T-helper 22 cell (primary cell): ENCODE measurements at places on chromosomes 4 and X.

GRCh38 chr4:142475663-142476062, 370.4 kb downstream of the INPP4B start:
- DNase-seq, result no peak

GRCh38 chrX:153911798-153912197, 7.3 kb downstream of the AVPR2 start:
- DNase-seq, result no peak

DNA sequence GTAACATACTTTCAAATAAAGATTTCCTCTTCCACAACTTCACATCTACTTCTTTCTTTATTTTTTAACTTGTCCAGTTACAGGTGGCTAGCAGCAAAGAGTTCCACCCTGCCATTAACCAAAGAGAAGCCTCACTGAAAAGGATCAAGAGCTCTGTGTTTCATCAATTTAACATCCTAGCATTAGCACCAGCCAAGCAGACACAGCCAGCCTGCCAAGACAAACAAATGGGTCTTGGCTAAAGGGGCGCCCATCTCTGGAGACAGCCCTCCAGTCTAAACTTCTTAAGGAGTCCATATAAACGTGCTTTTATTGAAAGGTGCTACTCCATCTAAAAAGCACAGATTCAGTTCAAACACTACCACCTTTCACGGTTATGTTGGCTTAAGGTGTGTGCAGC, 105.3 kb downstream of the ADAMTS3 start:
- DNase-seq, result no peak

- no peak for DNase-seq
Observed at GRCh38 chr4:124937993-124938392, 225.5 kb upstream of the ANKRD50 start.

DNA sequence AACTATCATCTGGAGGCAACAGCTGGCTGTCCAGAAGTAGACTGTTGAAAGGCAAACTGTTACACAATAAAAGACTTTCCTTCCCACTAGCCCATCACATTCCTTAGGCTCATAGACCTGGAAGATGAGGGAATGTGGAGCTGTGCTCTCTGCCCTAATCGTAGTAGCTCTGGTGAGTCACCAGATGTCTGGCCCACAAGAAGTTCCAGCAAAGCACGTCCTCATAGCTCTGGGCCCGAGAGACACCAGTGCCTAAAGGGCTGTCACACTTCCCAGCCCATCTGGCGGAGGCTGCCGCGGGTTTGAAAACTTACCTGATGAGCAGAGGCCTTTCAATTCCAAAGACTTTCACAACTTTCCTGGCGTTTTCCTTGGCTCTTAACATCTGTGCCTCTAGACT, 81.7 kb upstream of the STOX2 start:
- DNase-seq, result no peak

GRCh38 chr4:139282065-139282720, 2.2 kb upstream of the MGARP start:
- no peak for DNase-seq

- no peak for DNase-seq
Observed at GRCh38 chr4:102139932-102140331, 205.3 kb downstream of the SLC39A8 start.

- no peak for DNase-seq
Observed at GRCh38 chrX:8897259-8897658, 96.1 kb upstream of the FAM9A start.

DNA sequence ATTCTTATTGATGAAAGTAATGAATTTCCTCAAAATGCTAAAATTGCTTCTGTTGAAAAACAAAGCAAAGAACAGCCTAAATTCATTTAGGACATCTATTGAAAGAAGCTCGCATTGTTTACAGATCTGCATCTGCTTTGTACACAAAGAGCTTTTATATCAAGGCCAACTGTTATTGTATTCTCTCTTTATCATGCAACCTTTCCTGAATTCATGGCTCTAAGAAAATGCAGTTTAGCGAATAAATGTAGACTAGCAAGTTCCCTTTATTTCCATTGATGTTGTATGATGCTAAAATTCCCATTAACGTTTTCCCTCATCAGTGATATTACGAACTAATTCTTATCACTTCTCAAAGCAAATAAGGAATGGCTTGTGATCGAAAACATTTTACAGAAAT, 446.3 kb downstream of the MID1IP1 start:
- no peak for DNase-seq

GRCh38 chrX:21955403-21956189, 15.1 kb downstream of the SMS start:
- DNase-seq, result no peak

DNA sequence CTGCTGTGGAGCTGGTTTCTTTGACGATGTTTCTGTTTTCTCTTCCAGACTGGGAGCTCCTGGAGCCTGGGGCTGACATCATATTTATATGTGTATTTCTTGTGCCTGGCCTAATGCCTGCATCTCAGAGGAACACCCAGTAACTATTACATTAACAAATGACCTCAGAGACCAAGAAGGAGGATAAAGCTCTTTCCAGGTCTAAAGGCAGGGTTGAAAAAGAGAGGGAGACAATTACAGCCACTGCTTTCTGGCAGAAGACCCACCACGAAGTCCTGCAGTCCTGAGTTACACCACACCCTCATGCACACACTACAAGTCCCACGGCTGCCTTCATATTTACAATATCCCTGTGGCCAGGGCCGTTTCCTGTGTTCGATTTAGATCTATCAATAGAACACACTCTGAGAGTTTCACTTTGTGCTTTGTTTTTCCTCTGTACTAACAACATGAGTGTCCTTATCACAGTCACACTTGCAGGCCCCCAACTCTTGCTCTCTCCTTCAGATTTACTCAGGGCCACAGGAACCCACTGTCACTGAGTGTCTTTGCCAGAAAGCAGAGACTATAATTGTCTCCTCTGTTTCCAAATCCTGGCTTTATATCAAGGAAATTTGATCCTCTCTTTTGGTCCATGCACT, 535.5 kb downstream of the MID1IP1 start:
- no peak for DNase-seq

DNA sequence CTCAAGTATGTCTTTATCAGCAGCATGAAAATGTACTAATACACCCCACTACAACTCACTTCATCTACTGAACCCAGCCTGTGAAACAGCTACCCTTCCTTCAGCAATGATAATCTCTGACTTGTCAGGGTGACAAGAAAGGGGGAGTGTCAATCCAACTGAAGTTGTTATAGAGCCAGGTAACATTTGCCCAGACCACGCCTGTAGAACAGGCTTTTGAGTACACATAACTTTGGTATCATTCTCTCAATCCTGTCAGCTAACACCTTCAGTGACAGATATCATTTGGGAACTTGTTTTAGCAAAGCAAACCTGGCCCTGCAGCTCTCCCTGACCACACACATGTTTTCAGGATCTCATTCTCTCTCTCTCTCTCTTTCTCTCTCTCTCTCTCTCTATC, 592.2 kb downstream of the SMARCA1 start:
- DNase-seq, result no peak

DNA sequence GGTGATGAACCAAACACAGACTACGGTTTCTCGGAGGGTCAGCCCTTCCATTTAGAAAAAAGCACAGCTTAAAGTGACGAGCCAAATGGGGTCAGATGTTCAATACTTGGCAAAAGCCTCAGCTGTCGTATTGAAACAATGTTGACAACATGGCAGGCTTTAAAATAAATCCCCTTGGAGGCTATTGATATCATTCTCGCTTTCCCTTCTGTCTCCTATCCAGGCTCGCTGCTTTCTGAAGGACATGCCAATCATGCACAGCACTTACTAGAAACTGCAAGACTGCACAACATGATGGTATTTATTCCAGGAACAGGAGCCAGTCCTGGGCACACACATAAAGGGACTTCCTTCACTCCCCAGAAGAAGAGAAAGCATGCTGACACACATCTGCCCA, 137.9 kb downstream of the SLC7A11 start:
- DNase-seq, result no peak

DNA sequence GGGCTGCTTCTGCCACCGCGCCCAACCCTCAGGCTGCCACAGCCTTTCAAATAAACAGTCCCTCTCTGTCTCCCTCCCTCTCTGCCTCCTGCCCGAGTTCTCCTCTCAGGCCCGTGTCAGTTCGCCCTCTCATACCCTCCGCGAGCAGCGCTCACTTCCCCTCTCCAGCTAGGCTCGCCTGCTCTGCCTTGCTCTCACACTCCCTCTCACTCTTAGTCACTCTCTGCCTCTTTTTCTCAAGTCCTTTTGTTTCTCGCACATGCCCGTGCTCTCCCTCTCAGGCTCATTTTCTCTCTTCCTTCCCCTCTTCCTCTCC, 3.2 kb downstream of the EFNB1 start:
- DNase-seq, result no peak

DNA sequence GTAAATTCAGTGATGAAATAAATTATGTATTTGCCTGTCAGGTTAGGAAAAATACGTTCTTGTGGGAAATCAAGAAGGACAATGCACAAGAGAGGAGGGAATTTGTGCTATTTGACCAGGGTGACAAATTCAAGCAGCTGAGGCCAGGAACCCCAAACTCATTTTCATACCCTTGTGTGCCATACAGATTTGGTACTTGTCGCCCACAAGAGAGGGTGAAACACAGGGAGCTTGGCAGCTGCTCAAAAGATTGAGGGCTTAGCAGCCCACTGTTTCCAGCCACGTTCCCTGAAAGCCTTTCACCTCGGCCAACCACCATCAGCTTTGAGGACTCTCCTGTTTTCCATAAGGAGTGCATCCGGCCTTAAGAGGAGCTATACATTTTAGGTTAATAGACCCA, 111.2 kb downstream of the COL25A1 start:
- no peak for DNase-seq

DNA sequence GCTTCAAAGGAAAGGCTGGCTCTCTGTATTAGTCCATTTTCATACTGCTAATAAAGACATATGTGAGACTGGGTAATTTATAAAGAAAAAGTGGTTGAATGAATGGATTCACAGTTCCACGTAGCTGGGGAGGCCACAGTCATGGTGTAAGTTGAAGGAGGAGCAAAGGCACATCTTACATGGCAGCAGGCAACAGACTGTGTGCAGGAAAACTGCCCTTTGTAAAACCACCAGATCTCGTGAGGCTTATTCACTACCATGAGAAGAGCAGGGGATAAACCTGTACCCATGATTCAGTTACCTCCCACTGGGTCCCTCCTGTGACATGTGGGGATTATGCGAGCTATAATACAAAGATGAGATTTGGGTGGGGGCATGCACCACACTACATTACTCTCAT, 1486.6 kb downstream of the PCDH7 start:
- no peak for DNase-seq

- no peak for DNase-seq
Observed at GRCh38 chr4:95517576-95518345, 31.0 kb downstream of the UNC5C start.

DNA sequence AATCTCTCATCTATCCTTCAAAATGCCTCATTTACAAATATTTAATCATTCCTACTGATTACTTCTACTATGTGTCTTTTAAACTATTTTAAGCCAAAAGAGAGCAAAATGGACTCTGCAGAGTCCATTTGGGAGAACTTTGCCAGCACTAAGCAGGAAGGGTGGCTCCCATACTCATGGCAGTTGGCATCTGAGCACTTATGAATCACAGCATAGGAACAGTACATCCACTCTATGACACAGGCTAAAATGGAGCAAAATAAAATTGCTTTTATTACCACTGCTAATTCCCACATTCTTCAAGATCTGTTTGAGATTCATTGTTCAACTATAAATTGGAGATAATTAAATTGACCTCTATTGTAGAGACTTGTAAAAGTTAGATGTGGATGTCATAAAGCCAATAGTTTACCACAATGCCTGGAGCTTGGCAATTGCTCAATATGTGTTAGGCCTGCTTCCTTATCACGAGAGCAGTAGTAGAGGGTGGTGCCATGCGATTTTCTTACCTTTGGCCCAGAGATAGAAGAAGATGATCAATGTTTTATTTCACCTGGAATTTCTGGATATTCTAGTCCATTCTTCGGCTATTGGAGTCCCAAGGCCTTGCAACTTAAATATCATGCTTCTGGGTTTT, 19.1 kb downstream of the HPGD start:
- no peak for DNase-seq

- DNase-seq, result no peak
Observed at GRCh38 chr4:70908993-70909556, 6.9 kb downstream of the MOB1B start.

DNA sequence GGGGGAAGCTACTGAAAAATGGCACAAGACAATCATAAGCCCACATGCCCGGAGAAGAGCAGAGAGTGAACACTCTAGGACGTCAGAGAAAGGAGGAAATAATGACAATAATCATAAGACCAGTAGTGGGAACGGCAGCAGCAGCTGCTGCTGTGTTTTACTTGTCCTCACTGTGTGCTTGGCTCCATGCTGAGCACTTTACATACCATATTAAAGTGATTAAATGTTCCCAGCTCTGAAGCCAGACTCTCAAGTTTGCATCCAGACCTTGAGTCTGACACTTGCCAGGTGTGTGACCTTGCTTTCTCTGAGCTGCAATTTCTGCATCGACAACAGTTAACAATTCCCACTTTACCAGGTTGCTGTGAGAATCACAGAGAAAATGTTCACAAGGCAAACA, 255.4 kb downstream of the SPANXN1 start:
- no peak for DNase-seq

DNA sequence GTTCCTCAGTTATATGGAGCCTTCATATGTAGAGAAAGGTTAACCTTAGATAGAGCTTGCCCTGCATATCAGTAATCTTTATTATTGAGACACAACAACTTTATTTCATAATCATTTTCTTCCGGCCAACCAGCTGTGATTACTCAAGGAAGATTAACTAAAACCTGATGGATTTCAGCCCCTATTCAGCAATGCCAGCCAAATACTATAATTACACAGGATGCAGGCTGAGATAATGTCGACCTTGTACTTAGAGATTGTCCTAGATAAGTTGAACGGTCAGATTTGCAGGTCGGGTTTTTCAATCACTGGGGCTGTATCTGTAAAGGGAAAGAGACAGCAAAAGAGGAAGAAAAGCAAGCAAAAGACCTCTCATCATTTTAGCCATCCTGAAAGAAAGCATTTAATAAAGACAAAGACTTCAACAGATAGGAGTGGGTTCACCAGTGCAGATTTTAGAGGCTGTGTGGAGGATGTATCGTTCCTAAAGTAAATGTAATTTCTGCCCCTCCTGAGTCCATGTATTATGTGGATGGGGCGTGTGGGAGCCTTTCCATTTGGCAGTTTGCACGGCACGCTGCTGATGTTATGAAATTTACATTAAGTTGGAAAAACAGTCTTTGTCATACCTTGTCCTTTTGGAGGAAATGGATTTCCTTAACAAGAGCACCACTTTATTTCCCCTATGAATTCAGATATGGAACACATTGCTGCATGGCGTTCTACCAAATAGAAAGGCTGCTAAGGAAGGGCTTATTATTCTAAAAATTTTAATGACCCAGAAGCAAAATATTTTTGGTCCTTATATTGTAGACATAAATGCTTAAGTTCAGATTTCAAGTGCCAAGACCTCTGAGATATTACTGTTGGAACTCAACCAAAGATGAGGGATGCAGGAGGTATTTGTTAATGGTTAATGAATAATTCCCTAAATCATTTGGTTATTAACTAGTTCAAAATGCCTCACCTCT, 496.7 kb downstream of the SPRY1 start:
- no peak for DNase-seq

- DNase-seq, result no peak
Observed at GRCh38 chr4:151266497-151266896, 10.5 kb upstream of the PRSS48 start.

GRCh38 chrX:87338510-87338909, 179.1 kb upstream of the KLHL4 start:
- DNase-seq, result no peak
